B cell (primary cell): ENCODE measurements at places on chromosomes 16 and 17. TPM values are rescaled to one million over a fixed set of nuclear protein-coding genes. Genes with fewer than 3 reads are reported as not detected.

GRCh38 chr17:76271669-76272540 lies 6.8 kb downstream of the UBALD2 start:
- peak; percentile 97 for DNase-seq

DNA sequence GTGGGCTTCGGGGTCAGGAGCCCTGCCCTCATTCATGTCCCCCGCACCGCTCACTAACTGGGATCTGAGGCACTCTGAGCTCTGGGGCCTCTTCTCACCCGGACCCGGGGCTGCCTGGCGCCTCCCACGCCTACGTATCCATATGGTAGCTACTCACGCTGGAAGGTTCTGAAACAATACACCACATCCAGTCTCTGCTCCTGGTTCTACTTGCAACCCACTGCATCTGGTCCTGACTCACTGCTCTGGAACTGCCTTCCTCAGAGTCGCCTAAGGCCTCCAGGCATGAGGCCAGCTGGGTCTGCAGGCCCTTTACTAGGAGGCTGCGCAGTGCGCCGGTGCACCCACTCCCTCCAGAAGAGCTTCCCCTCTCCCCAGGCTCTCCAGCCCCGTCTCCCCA lies 18.1 kb downstream of the USP36 start:
- DNase-seq: no peak

- no peak for DNase-seq
Measured at GRCh38 chr16:80274576-80275191, 266.1 kb upstream of the DYNLRB2 start.

- DNase-seq: peak; percentile 97
Measured at GRCh38 chr17:28644787-28645575, at the start of gene BLTP2. TSS of gene BLTP2 (minus strand) at chr17:28645158. CDS start at chr17:28645056, 102 bp downstream.

Gene KRTAP4-9
- total RNA-seq: not detected in 2 replicates

Gene SEZ6L2
- not detected in 2 replicates for total RNA-seq
